ENCODE measurements at places on chromosomes 1 and 21.

DNA sequence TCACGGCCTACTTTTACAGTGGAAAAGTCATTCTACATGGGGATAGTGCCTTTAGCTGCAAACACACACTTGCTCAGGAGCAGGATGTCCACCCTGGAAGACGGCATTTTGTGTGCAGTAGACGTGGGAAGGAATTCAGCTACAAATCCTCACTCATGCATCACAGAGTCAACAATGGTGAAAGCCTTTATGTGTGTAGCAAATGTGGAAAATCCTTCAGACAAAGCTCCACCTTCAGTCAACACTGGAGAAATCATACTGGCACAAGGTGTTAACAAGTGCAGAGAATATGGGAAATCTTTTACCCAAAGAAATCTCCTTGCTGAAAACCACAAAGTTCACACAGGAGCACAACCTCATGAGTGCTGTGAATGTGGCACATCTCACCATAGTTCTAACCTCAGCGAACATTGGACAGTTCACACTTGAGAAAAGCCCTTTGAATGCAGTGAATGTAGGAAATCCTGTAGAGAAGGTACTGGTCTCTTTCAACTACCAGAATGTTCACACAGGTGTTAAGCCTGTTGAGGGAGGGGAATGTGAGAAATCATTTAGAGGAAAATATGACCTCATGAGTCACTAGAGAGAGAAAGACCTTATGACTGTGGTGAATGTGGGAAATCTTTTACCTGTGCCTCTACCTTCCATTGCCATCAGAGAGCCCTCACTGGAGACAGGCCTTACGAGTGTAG is 101.8 kb downstream of the PTGS2 start:
- DNase-seq, result no peak

DNA sequence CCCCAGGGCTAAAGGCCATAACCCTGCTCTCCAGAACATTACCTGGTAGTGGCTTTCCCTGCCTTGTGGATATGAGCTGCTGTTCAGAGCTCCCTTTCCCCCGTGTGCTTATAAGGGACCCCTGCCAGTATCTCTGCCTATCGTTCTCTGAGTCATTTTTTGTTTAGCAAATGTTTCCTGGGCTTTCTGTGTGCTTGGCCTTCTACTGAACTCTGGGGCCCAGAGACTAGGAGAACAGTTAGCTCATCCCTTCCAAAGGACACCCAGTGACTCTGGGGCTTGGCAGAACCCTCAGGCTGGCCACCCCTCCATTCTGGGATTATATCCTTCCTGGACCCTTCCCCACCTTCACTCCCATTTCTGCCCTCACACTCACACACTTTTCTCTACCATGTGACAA is 80.8 kb upstream of the POU3F1 start:
- DNase-seq, result no peak

- DNase-seq, result no peak
Measured at GRCh38 chr1:30172757-30173156, 550.6 kb downstream of the MATN1 start.

GRCh38 chr1:187264995-187265602 is 436.4 kb downstream of the PLA2G4A start:
- DNase-seq, result no peak

- DNase-seq, result no peak
Measured at GRCh38 chr1:184416481-184416880, 29.7 kb downstream of the C1orf21 start.

GRCh38 chr1:222301652-222302051 is 246.3 kb downstream of the HHIPL2 start:
- no peak for DNase-seq

- DNase-seq, result no peak
Measured at GRCh38 chr1:28845786-28846543, 34.0 kb downstream of the OPRD1 start.

- DNase-seq, result no peak
Measured at GRCh38 chr1:75583282-75583681, 27.6 kb downstream of the SLC44A5 start.

DNA sequence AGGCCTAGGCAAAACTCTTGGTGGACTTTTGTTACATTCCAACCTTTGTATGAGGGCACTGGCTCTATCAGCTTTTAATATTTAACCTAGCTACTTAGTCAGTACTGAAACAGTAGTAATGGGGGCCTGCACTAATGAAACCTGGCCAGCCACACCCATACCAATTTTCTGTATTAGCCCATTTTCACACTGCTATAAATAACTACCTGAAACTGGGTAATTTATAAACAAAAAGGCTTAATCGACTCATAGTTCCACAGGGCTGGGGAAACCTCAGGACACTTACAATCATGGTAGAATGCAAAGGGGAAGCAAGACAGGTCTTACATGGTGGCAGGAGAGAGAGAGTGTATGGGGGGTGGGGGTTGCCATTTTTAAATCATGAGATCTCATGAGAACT is 245.7 kb upstream of the RGS18 start:
- DNase-seq, result no peak

DNA sequence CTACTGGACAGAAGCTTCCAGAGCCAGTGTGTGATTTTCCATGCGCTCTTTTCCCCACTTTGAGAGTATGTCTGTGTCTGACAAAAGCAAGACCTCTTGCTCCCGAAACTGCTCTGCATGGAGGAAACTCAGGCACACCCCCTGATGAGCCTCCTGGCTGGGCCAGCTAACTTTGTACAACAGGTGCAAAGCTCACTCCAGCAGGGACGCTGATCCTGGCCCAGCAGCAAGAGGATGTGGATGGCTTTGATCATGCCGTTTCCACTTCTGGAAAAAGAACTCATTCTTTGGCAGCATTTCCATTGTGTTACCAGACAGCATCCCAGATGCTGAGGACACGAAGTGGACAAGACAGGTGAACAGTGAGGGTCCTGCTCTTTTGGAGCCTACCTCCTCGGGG is 103.1 kb downstream of the TLR5 start:
- DNase-seq, result no peak
